ENCODE measurements at places on chromosomes 4 and X. TPM values are rescaled to one million over a fixed set of nuclear protein-coding genes. Genes with fewer than 3 reads are reported as not detected.

Gene TMEM271
- not detected for total RNA-seq

Gene RADX
- not detected for total RNA-seq

Gene LRAT
- total RNA-seq: not detected

Gene ASB5
- total RNA-seq: 0.57 TPM

Gene CPZ
- 13.2 TPM for total RNA-seq

Gene TMPRSS11A
- not detected for total RNA-seq

Gene CENPE
- 15.9 TPM for total RNA-seq

Gene TKTL2
- not detected for total RNA-seq

Gene TLR2
- total RNA-seq: 4.8 TPM

Gene MAGEC1
- 0.79 TPM for total RNA-seq

Gene GYPE
- total RNA-seq: not detected

Gene PCSK1N
- 4.1 TPM for total RNA-seq

Gene FGFBP1
- total RNA-seq: 0.49 TPM

Gene MAGEC2
- total RNA-seq: 77.9 TPM

Gene CXCL10
- 1.1 TPM for total RNA-seq

Gene SATL1
- total RNA-seq: not detected

Gene CTSO
- total RNA-seq: 18.0 TPM

Gene UGT2B11
- not detected for total RNA-seq

Gene ZCCHC12
- total RNA-seq: 0.05 TPM

Gene GAGE12H
- total RNA-seq: not detected

Gene RPGR
- total RNA-seq: 4.1 TPM

Gene IBSP
- total RNA-seq: not detected

Gene FRMPD4
- total RNA-seq: 3.5 TPM

Gene P2RY4
- total RNA-seq: 0.15 TPM

Gene ENPEP
- total RNA-seq: 0.15 TPM

Gene RENBP
- total RNA-seq: not detected

Gene CDKL5
- 4.4 TPM for total RNA-seq

Gene HTN3
- total RNA-seq: not detected

Data from M059J (cell line).